H9 (cell line): ENCODE measurements at places on chromosomes 11 and 22.
A peak's percentile ranks its signal among the peaks of the same experiment; 100 is the strongest.

DNA sequence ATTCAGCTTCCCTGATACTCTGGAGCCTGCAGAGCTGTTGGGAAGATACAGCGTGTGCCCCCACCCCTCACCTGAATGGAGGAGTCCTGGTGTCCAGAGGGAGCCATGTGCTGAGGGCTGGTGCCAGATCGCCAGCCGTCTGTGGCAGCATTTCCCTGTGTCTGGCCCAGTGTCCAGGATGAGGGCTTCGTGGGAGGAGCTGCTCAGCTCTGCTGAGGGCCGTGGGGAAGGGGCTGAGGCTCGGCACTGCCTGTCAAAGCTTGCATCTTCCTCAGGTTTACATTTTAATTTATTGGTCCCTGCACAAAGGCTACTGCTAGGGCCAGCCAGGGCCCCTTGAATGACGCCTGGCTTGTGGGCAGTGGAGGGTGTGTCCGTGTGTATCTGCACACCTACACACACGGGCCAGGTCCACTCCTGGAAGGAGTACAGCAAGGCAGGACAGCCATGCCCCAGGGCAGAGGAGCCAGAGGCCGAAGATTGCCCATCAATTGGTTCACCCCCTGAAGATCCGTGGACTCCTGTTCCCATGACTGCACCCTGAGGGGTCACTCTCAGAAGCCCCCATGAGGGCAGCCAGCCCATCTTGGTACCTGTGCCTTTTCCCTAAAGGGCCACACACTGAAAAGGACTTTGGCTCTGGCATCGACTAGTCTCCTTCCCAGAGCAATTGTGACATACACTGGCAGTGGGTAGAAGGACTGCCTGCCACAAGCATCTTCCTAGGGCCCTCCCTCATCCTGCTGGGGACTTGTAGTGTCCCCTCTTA is 107.7 kb upstream of the PARVA start:
- H3K4me3 ChIP-seq = no peak overlapping the region
- no peak for DNase-seq
- H3K36me3 ChIP-seq = no peaks in the 10 kb centered on the region
- no peaks in the 10 kb centered on the region for H3K27me3 ChIP-seq
- H3K4me1 ChIP-seq = no peaks in the 10 kb centered on the region

- peaks cover 24% of the 10 kb centered on the region for H3K36me3 ChIP-seq
- no peak overlapping the region for H3K27ac ChIP-seq
- no peaks in the 10 kb centered on the region for H3K4me1 ChIP-seq
- no peak for DNase-seq
- no peak overlapping the region for H3K4me3 ChIP-seq
Observed at GRCh38 chr11:59355226-59355625, 3.5 kb upstream of the OR5AN1 start.

DNA sequence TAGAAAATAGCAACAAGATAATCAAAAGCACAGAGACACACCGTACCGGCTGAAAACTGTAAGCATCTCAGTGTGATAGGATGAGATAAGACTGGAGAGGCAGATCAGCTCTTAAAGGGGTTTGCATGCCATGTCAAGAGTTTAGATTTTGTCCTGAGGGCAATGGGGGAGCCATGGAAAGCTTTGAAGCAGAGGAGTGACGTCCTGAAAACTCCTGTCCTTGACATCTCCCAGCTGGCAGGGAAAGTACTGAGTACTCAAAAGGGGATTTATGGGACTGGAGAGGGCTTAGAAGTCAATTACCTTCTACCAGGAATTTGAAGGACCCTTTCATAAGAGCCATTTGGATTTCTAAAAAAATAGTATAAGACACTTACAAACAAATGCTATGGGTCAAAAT is 420.5 kb upstream of the NARS2 start:
- peaks cover 5% of the 10 kb centered on the region; the same call in 2 of the 3 replicates for H3K36me3 ChIP-seq
- DNase-seq = no peak
- no peak overlapping the region for H3K4me3 ChIP-seq
- no peak overlapping the region for H3K27ac ChIP-seq

GRCh38 chr22:49417833-49418232 is 409.8 kb downstream of the BRD1 start:
- DNase-seq = no peak
- H3K27ac ChIP-seq = no peak overlapping the region
- no peaks in the 10 kb centered on the region for H3K27me3 ChIP-seq
- no peaks in the 10 kb centered on the region for H3K36me3 ChIP-seq
- H3K4me3 ChIP-seq = no peak overlapping the region

DNA sequence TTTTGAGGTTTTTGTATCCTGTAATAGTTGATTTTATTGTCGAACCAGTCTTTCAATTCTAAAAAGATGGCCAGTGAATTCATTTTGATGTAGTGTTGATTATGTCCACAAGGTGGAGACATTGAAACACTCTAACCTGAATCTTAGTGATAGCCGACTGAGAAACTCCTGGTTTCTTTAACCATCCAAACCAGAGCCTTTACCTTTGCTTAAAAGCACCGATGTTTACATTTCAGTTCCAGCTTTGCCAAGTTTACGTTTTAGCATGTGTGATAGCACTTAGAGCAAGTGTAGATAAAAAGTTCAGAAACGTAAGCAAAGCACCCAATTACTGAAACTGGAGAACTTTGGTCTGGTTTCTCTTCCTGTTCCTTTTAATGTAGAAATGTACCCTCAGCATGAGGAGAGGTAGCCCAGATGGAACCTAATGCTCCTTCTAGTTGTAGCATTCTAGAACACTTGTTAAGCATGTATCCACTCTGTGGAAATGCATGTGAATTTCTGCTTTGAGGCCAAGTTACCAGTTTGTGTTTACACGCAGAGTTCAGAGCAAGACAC is 208.6 kb downstream of the DBX1 start:
- H3K4me1 ChIP-seq = peaks cover 17% of the 10 kb centered on the region
- DNase-seq = no peak
- no peak overlapping the region for H3K4me3 ChIP-seq
- H3K36me3 ChIP-seq = peaks cover 17% of the 10 kb centered on the region

- H3K27me3 ChIP-seq = no peaks in the 10 kb centered on the region
- H3K4me3 ChIP-seq = no peak overlapping the region
- no peak for DNase-seq
- H3K4me1 ChIP-seq = peaks cover 3% of the 10 kb centered on the region; the same call in 1 of the 2 replicates
Observed at GRCh38 chr11:23961503-23962338, 535.1 kb upstream of the LUZP2 start.

- H3K4me3 ChIP-seq = no peak overlapping the region; the same call in 2 of the 3 replicates
- peaks cover 1% of the 10 kb centered on the region; the same call in 1 of the 3 replicates for H3K36me3 ChIP-seq
- H3K27me3 ChIP-seq = no peaks in the 10 kb centered on the region
- no peak overlapping the region for H3K27ac ChIP-seq
- DNase-seq = no peak
Observed at GRCh38 chr22:27347951-27348350, 453.6 kb downstream of the MN1 start.

DNA sequence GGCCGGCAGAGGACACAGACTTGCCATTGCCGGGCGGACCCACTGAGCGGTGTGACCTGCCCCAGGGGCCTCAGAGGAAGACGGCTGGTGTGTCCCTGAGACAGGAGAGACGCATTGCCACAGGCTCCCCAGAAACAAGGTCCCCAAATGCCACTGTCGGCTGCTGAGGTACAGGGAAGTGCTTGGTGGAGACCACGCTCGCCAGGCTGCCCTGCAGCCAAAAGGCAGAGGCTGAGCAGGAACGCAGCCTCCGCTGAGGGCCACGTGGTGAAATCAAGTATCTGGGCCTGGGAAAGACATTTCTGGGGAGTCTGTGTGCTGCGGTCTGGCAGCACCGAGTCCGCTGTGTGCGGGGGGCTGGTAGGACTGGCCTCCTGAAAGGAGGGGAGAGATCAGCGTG is 794.9 kb downstream of the BRD1 start:
- no peaks in the 10 kb centered on the region for H3K4me1 ChIP-seq
- DNase-seq = no peak
- no peak overlapping the region for H3K27ac ChIP-seq
- H3K4me3 ChIP-seq = no peak overlapping the region
- H3K27me3 ChIP-seq = no peaks in the 10 kb centered on the region

- H3K36me3 ChIP-seq = no peaks in the 10 kb centered on the region
- no peak overlapping the region for H3K4me3 ChIP-seq
- no peak for DNase-seq
- H3K27ac ChIP-seq = peak overlapping the region; percentile 64
Observed at GRCh38 chr11:106670069-106670468, 348.2 kb downstream of the GUCY1A2 start.

DNA sequence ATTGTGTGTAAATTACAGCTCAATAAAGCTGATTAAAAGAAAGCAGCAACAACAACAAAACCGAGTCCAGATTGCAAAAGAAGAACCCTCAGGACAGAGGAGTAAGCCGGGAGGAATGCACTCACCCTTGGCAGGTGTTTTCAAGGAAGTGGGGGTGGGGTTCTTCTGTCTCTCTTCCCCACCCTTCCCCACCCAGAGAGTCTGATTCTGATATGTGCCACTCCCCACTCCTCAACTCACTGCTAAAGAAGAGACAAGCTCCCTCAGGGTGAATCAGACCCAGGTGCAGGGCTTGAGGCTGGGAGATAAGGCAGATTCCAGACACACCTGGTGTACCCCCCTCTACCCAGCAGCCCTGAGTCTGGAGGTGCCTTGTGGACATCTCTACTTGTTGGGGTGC is 38.4 kb upstream of the PHF21A start:
- no peak overlapping the region for H3K27ac ChIP-seq
- DNase-seq = no peak
- no peaks in the 10 kb centered on the region for H3K27me3 ChIP-seq
- no peak overlapping the region for H3K4me3 ChIP-seq
- peaks cover 3% of the 10 kb centered on the region; the same call in 1 of the 2 replicates for H3K4me1 ChIP-seq

- peak overlapping the region; percentile 83 for H3K4me3 ChIP-seq
- DNase-seq = no peak
- H3K36me3 ChIP-seq = peaks cover 24% of the 10 kb centered on the region
- peaks cover 8% of the 10 kb centered on the region; the same call in 1 of the 2 replicates for H3K4me1 ChIP-seq
- H3K27ac ChIP-seq = no peak overlapping the region
Observed at GRCh38 chr22:43185860-43186261, 1.1 kb downstream of the TTLL12 start.

GRCh38 chr22:29831186-29831921 is 6.7 kb downstream of the ASCC2 start:
- no peak overlapping the region for H3K27ac ChIP-seq
- DNase-seq = no peak
- no peaks in the 10 kb centered on the region for H3K4me1 ChIP-seq
- H3K36me3 ChIP-seq = peaks cover 31% of the 10 kb centered on the region
- no peak overlapping the region for H3K4me3 ChIP-seq

DNA sequence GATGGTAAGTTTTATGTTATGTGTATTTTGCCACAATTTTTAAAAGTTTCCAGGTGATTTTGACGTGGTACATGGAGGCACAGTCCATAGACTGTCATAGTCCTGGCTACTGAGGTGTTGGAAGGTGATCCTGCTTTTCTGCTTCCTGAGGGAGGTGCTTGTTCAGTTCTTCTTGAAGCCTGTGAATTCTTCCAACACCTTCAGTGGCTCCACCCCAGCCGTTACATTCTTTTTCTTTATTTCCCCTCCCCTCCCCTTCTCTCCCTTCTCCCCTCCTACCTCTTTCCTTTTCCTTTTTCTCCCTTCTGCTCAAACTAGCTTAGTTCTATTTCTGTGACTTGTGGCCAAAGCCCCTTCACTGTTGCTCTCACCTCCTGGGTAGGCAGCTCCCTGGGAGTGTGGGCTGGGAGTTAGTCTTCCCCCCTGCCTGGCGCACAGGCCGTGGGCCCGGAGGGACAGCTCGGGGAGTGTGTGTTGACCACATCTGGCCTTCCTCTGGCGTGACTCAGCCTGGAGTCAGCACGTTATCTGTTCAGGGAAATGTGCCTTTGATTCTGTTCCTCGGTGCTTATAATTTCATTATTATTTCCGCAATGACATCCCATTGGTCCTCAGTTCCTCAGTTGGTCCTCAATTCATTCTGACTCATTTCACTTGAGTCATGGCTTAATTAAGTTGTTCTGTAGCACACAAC is 566.2 kb downstream of the TBC1D22A start:
- H3K4me1 ChIP-seq = no peaks in the 10 kb centered on the region
- no peak overlapping the region for H3K27ac ChIP-seq
- no peak for DNase-seq
- no peak overlapping the region for H3K4me3 ChIP-seq
- H3K36me3 ChIP-seq = peaks cover 16% of the 10 kb centered on the region; the same call in 1 of the 2 replicates

GRCh38 chr11:108708173-108708572 is 43.3 kb downstream of the DDX10 start:
- H3K4me1 ChIP-seq = peaks cover 4% of the 10 kb centered on the region; the same call in 1 of the 2 replicates
- peaks cover 37% of the 10 kb centered on the region for H3K36me3 ChIP-seq
- DNase-seq = no peak
- H3K4me3 ChIP-seq = no peak overlapping the region
- H3K27ac ChIP-seq = no peak overlapping the region

DNA sequence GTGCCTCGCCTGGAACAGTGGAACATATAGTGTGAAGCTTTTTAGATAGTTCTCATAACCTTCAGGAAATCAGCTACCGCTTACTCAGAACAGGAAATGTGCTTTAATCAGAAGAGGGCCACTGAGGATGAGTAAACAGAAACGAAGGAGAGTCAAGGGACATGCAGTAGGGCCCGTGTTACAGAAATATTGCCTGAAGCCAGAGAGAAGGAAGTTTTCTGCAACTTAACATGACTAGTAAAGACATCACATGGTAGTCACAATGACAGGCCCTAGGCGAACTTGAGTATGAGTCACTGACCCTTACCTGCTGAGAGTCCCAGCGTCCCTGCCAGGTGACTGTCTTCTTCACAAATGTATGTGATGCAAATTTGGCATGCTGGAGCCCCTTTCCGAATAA is 39.4 kb downstream of the CARD18 start:
- H3K4me1 ChIP-seq = peaks cover 2% of the 10 kb centered on the region; the same call in 1 of the 2 replicates
- H3K27ac ChIP-seq = no peak overlapping the region
- peaks cover 6% of the 10 kb centered on the region; the same call in 2 of the 3 replicates for H3K36me3 ChIP-seq
- no peak overlapping the region for H3K4me3 ChIP-seq
- DNase-seq = peak; percentile 28

DNA sequence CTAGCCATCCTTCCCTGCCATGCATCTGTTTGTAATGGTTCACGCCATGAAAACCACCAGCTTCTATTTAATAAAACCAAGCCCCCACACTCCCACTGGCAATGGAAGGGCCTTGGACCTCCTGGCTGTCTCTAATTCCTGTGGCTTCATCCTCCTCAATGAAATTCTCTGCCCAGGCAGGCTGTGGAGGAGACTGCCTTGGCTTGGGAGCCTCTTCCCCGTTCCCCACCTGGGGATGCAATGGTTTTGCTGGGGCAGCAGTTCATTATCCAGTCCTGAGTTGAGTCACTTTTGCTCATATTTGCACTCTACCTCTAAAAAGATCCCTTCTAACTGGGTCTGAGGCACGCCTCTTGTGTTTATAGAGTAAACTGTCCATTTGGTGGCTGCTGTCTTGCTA is 515.8 kb downstream of the NTM start:
- peaks cover 10% of the 10 kb centered on the region; the same call in 1 of the 2 replicates for H3K4me1 ChIP-seq
- H3K27me3 ChIP-seq = no peaks in the 10 kb centered on the region
- H3K36me3 ChIP-seq = no peaks in the 10 kb centered on the region
- H3K4me3 ChIP-seq = no peak overlapping the region
- DNase-seq = no peak
- H3K27ac ChIP-seq = no peak overlapping the region

DNA sequence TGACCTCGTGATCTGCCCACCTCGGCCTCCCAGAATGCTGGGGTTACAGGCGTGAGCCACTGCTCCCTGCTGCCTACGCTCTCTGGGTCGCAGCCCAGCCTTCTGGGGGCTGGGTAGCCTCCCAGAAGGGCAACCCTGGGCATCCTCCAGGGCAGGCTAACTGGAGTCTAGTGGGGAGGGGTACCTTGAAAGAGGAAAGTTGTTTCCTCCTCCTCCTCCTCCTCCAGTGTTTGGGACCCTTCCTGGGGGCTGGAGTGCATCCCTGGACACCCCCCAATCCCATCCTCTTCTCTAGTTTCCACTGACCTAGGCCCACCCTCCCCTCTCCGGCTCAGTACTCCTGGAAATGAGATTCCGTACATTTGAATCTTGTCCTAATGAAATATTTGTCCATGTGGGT is 1.3 kb downstream of the PNPLA3 start:
- peaks cover 3% of the 10 kb centered on the region; the same call in 1 of the 2 replicates for H3K4me1 ChIP-seq
- no peak for DNase-seq
- peaks cover 31% of the 10 kb centered on the region for H3K36me3 ChIP-seq
- H3K27ac ChIP-seq = no peak overlapping the region
- peak overlapping the region; percentile 79 for H3K4me3 ChIP-seq
